ENCODE measurements at places on chromosomes 3 and 15.

GRCh38 chr3:26198609-26199008 lies 408.7 kb downstream of the OXSM start:
- no peak for DNase-seq

DNA sequence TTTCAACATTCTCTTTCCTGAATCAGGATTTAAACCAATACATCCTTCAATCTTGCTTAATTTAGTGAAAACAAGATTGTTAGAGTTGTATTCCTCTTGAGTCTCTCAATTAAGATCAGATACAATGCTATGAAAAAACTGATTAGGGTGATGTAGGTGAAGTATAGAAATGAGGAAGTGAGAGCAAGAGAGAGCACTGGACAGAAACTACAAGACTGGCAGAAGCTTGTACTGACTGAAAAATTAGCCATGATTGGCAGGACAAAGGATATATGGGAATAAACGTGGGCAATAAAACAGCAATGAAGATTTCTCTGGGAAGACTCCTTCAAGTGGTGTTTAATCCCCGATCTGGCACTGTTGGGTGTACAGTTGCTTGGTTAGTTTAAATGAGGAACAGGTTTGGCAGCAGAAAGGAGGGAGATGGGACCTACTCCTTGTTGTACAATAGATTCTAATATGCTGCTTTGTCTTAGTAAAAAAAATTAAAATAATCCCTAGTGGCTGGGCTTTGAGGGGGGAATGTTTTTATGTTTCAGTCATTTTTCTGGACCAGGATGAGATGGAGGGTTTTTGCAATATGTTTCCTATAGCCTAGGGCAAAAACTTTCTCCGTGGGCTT lies 252.7 kb downstream of the SLC9A9 start:
- no peak for DNase-seq

GRCh38 chr3:72446218-72447058 lies 401.8 kb downstream of the SHQ1 start:
- no peak for DNase-seq

DNA sequence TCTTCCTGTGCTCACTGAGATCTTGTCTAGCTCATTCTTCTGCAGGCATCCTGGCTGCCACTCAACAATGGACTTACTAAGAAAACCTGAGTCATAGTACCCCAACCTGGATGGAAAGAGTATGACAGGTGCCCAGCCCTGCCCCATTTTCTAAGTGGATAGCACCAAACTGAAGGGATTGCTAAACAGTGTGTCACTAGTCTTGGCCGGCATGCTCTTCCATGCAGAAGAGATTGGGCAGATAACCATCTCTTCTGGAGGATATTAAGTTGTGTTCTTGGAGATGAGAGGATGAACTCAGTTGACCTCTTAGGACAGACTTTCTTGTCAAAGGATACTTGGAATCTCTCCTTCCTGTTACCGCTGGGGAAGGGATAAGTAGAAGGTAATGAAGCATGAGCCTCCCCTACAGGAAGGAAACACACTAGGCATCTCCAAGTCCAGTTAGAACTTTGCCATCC lies 797.5 kb downstream of the AGBL1 start:
- no peak for DNase-seq

DNA sequence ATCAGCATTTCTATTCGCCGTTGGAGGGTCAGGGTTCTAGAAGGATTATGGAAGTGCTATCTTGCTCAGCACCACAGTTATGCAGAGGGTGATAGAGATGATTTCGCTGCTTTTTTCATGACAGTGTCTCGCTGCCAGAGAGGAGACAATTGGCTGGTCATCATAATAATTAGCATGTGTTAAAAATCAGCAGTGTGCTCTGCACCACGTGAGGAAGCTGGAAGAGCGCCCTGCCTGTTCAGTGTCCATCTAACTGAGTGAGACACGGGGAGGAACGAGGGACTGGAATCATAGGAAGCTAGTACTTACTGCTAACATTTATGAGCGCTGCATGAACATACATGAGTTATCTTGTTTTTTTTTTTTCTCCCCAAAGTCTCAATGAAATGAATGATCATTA lies 116.2 kb upstream of the PLAAT1 start:
- DNase-seq: no peak

- peak; percentile 36 for DNase-seq
Measured at GRCh38 chr3:100335434-100335833, 877 bp downstream of the NIT2 start.

GRCh38 chr15:76138436-76138835 lies 78.7 kb downstream of the TMEM266 start:
- no peak for DNase-seq

GRCh38 chr3:153963012-153963411 lies 158.2 kb upstream of the ARHGEF26 start:
- no peak for DNase-seq

- DNase-seq: no peak
Measured at GRCh38 chr3:190537146-190537545, 23.3 kb downstream of the IL1RAP start.
